ENCODE measurements at places on chromosomes 5 and 9. TPM values are rescaled to one million over a fixed set of nuclear protein-coding genes. Genes with fewer than 3 reads are reported as not detected.
A peak's percentile ranks its signal among the peaks of the same experiment; 100 is the strongest.

GRCh38 chr5:102801371-102801770, 46.3 kb downstream of the PAM start:
- DNase-seq = no peak

- no peak for DNase-seq
These were observed 79.4 kb upstream of the SAP30L start for GRCh38 chr5:154366353-154366752.

DNA sequence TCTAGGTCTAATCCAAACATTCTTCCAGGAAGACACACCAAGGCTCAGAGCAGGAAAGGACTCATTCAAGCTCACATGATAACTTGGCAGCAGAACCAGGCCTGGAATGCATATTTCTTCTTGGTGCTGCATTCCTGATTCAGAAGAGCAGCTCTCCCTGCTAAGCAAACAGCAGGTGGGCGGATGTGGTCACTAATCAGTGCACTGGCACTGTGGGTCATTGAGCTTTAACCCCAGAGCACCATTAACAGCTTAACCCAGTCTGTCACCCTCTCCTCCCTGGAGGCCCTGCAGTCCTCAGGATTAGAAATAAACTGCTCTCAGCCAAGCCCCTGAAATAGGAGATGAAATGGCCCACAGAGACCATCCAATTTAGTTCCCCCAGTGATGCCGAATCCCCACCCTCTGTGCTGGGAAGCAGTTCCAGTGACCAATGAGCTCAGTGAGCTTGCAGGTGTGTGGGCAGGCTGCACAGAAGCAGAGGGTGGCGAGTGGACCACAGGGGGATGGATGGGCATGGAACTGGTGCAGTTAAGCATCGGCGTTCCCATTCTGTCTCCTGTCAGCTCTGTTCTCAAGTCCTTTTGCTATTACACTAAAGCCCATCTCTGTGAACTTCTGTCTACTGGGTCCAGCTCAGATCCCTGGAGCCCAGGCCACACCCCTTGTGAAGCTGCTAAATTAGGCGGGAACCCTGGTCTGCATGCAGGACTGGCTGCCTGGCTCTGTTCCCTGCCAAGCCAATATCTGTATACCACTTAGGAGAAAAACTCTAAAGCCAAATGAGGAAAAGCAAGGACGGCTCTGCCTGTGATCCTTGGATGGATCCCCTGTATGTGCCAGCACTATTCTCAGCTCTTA, 16.6 kb upstream of the MEGF9 start:
- DNase-seq = no peak

GRCh38 chr5:14114615-14115251, 28.4 kb upstream of the TRIO start:
- no peak for DNase-seq

GRCh38 chr5:7261049-7261448, 134.9 kb upstream of the ADCY2 start:
- DNase-seq = peak; percentile 10

DNA sequence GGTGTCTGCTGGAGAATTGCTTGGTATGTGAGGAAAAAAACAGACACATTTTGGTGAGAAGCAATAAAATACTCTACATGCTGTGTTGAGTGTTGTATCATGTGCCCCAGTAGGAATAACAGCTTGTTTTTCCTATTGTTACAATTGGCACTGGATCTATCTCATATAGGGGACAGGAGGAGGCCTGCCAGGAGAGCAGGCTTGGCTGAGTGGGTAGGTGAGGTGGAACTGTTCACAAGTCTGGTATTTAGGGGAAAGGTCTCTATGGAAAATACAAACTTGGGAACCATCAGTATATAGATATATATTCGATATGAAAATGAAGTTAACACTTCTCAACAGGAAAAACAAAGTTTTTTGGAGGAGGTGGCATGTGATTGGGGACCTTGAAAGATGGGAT, 9.5 kb upstream of the SH3TC2 start:
- DNase-seq = no peak

PHF2 gene
- polyA plus RNA-seq = 32.9 TPM

DNA sequence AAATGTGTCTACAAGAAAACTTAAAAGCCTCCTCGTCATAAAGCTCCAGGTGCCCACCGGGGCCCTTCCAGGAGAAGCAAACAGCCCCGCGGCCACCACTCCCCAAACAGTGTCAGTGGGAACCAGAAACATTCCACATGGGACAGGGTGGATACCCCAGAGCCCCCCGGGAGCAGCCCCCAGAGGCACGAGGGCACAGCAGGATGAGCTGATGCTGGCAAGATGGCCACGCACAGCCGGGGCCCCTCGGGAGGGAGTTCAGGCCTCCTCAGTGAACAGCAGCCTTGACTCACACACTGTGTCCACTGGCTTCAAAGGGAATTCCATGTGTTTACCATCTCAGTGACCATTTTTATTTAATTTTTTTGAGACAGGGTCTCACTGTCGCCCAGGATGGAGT, 10.5 kb downstream of the EXD3 start:
- no peak for DNase-seq

DNA sequence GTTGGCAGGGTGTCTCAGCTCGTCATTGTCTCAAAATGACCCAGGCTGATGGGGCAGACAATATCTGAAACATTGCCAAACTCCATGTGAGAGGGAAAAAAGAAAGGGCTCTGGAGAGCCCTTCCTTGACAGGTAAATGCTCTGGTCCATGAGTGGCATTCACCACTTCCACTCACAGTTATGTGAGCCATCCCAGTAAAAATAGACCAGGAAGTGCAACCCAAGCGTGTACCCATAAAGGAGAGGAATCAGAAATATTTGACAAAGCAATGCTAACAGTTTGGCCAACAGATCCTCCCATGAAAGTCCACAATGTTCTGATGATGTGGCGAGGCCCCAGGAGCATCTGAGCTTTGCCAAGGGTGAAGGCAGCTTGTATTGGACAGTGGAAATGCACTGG, 49.4 kb downstream of the ASTN2 start:
- DNase-seq = no peak

DNA sequence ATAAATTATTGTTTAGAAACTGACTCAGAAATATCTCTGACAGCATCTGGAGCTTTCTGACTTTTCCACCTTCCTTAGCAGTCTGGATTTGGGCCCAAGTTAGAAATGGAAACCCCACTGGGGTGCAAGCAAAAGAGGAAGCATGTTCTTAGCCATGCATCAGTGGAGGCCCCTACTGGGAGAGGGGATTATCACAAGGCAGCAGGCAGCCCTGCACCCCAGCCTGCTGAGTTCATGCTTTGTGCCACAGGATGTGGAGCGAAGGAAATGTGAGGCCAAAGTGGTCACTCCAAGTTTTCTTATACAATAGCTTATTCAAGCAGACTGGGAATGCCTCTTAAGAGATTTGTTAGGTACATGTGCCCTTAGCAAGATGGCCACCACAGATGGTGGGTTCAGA, 146.5 kb upstream of the TLX3 start:
- no peak for DNase-seq

- DNase-seq = no peak
These were observed 312.4 kb downstream of the ARHGEF28 start for GRCh38 chr5:73938280-73938937.

SPINK5 gene
- polyA plus RNA-seq = 0.27 TPM

IFNA21 gene
- polyA plus RNA-seq = not detected

DNA sequence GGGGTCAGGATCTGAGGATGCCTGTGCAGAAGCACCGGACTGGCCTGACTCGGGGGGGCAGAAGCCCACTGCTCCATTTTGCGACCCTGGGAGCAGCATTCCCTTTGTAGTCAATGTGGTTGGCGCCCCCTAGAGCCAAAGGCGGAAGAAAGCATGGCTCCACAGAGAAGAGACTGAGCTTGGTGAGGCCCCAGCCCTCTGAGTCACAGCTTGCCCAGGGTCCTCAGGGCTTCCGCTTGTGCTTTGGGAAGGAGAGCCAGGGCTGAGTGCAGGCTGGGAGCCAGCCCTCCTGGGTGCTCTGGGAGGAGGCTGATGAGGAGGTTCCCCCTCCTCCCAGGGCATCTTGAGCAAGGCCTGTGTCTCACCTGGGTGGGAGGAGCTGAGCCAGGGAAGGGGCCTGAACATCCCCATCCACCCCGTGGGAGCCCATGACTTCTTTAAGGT, 5.5 kb upstream of the AQP3 start:
- no peak for DNase-seq

- DNase-seq = no peak
These were observed 83.7 kb upstream of the SARDH start for GRCh38 chr9:133821601-133822429.

GRCh38 chr5:76724871-76725270, 8.9 kb downstream of the F2R start:
- no peak for DNase-seq

DCAF12 gene
- polyA plus RNA-seq = 60.8 TPM

DNA sequence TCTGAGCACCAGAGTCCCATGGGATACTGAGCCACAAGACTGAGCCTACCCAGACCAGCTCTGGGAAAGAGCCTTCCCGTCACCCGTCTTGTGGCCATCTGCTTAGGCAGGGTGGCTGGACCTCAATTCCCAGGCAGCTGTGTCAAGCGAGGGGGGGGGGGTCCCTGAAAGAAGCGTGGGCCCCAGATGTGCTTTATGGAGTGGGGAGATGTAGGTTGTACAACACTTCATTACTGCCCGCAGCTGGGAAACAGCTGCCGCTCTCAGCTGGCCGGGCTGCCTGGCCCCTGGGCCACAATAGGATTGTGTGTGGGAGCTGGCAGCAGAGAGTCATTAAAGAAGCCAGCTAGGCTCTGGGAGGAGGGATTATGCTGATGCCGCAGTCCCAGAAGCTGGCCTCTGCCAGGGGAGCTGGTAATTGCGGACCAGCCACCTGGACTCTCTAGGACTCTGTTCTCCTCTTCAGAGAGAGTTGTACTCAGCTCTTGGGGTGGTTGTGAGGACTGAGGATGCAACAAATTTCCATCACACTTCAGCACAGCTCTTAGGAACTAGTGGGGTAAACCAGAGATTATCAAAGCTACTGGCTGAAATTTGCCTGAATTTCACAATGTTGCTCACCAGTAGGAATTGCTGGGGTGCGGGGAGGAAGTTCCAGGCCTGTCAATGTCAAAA, 145.4 kb downstream of the GADD45G start:
- no peak for DNase-seq

NRG2 gene
- 1.6 TPM for polyA plus RNA-seq

Measured in left renal cortex interstitium (tissue), 4 donors.